Ascending aorta (tissue), 2 donors: ENCODE measurements at places on chromosomes 11 and 22. TPM values are rescaled to one million over a fixed set of nuclear protein-coding genes. Genes with fewer than 3 reads are reported as not detected.

Gene VSIG2
- total RNA-seq, result not detected

Gene ANO3
- total RNA-seq, result 8.2 TPM

Gene OR51E2
- total RNA-seq, result 2.0 TPM

Gene HTATIP2
- 34.6 TPM for total RNA-seq

Gene SVIP
- 6.1 TPM for total RNA-seq

Gene ASPHD2
- 0.32 TPM for total RNA-seq

Gene C11orf52
- not detected for total RNA-seq

DNA sequence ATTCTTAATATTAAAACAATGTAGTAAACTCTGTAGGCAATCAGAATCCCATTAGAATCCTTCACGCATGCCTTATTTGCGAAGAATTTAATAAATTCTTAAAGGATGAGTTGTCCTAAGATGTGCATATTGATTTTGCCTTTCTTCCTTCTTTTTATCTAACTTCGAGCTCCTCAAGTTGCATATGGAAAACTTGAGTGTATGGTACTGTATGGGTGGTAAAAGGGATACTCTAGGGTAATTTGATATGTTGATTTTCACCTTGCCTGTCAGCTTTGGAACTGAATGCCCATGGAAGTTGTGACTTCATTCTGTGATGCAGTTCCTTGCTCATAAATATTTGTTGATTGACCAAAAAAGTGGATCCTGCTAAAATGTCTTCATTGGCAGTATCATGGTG lies 193.8 kb downstream of the DDX10 start:
- no peak overlapping the region for H3K27ac ChIP-seq
- peaks cover 4% of the 10 kb centered on the region for H3K4me1 ChIP-seq
- no peaks in the 10 kb centered on the region for H3K27me3 ChIP-seq
- DNase-seq, result no peak
- no peaks in the 10 kb centered on the region for H3K36me3 ChIP-seq

DNA sequence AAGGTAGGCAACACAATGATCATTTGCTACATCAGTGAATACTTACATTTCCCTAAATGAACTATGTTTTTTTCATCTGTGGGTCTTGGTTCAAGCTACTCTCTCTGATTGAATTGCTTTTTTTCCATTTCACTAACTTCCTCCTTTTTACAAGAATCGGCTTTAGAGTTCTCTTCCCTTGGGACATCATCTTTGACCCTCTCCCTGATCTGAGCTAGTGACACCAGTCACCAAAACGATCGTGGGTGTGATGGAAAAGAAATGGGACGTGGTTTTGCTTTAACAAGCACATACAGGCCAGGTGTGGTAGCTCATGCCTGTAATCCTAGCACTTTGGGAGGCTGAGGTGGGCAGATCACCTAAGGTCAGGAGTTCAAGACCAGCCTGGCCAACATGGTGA lies 129.9 kb downstream of the WT1 start:
- DNase-seq, result no peak
- H3K27ac ChIP-seq, result no peak overlapping the region
- no peaks in the 10 kb centered on the region for H3K27me3 ChIP-seq
- no peaks in the 10 kb centered on the region for H3K36me3 ChIP-seq
- no peaks in the 10 kb centered on the region for H3K4me1 ChIP-seq

DNA sequence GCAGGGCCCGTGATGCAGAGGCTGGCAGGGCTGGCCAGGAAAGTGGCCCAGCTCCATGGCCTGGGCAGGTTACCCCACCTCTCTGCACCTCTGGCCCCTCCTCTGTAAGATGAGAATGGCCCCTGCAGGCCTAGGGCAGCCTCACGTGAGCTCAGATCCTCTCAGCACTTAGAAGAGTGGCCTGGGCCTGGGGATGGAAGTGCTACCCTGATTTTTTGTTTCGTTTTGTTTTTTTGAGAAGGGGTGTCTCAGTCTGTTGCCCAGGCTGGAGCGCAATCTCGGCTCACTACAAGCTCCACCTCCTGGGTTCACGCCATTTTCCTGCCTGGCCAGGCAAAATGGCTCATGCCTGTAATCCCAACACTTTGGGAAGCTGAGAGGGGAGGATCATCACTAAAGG lies 982 bp downstream of the APOBEC3H start:
- no peaks in the 10 kb centered on the region for H3K27me3 ChIP-seq
- H3K4me3 ChIP-seq, result no peak overlapping the region
- no peaks in the 10 kb centered on the region for H3K36me3 ChIP-seq
- H3K27ac ChIP-seq, result no peak overlapping the region
- no peaks in the 10 kb centered on the region for H3K4me1 ChIP-seq

DNA sequence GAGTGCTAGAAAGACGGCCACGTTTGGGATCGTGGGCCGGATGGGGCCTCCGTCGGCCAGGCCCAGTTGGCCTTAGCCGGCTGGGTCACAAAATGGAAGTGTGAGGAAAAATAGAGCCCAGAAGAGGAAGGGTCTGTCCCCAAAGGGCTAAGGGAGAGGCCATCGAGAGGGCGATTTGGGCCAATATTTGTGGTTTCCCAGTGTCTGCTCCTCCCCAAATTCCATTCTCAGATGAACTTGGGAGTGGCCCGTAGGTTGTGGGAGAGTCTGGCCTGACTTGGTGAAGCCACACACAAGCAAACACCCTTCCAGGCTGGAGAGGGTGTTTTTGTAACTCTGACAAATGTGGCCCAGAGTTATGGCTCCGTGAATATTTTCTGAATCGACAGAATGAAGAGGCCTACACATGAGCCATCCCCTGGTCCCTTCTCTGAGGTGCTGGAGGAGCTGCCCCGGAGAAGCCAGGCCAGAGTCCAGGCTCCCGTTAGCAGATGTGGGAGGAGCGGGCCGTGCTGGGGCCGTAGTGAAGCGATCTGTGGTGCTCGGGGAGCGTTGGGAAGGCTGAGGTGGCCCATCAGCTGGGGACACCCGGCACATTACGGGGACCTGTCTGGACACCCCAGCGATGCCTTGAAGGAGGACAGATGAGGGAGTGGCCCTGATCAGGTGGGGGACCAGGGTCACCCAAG lies 73.5 kb upstream of the PPARA start:
- peaks cover 15% of the 10 kb centered on the region for H3K4me1 ChIP-seq
- peak overlapping the region; percentile 80 for H3K4me3 ChIP-seq
- no peaks in the 10 kb centered on the region for H3K27me3 ChIP-seq
- peak; percentile 78 for DNase-seq
- H3K27ac ChIP-seq, result peak overlapping the region; percentile 100

- H3K4me1 ChIP-seq, result no peaks in the 10 kb centered on the region
- H3K27me3 ChIP-seq, result no peaks in the 10 kb centered on the region
- DNase-seq, result peak; percentile 45
- no peaks in the 10 kb centered on the region for H3K36me3 ChIP-seq
- H3K4me3 ChIP-seq, result no peak overlapping the region
- H3K27ac ChIP-seq, result no peak overlapping the region
These were observed 124.2 kb downstream of the KCNQ1OT1 start for GRCh38 chr11:2575591-2576051.

DNA sequence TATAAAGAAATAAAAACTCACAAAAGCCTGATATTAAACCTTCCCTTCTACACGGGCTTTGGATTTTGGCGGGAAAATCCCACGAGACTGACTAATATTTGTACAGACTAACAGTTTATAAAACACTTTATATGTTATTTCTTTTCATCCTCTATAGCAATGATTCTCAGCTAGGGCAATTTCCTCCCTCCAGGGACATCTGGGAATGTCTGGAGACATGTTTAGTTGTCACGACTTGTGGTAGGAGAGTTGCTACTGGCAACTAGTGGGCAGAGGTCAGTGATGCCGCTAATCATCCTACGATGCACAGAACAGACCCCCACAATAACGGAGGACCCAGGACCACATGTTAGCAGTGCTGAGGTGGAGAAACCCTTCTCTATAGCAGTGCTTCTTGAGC lies 304.8 kb upstream of the PITPNB start:
- DNase-seq, result no peak
- no peaks in the 10 kb centered on the region for H3K4me1 ChIP-seq
- H3K4me3 ChIP-seq, result no peak overlapping the region
- H3K27ac ChIP-seq, result no peak overlapping the region
- H3K27me3 ChIP-seq, result no peaks in the 10 kb centered on the region

- no peak overlapping the region for H3K4me3 ChIP-seq
- H3K4me1 ChIP-seq, result no peaks in the 10 kb centered on the region
- H3K36me3 ChIP-seq, result no peaks in the 10 kb centered on the region
- H3K27ac ChIP-seq, result no peak overlapping the region
- DNase-seq, result no peak
- no peaks in the 10 kb centered on the region for H3K27me3 ChIP-seq
These were observed 113.4 kb upstream of the TEAD1 start for GRCh38 chr11:12560861-12561260.

DNA sequence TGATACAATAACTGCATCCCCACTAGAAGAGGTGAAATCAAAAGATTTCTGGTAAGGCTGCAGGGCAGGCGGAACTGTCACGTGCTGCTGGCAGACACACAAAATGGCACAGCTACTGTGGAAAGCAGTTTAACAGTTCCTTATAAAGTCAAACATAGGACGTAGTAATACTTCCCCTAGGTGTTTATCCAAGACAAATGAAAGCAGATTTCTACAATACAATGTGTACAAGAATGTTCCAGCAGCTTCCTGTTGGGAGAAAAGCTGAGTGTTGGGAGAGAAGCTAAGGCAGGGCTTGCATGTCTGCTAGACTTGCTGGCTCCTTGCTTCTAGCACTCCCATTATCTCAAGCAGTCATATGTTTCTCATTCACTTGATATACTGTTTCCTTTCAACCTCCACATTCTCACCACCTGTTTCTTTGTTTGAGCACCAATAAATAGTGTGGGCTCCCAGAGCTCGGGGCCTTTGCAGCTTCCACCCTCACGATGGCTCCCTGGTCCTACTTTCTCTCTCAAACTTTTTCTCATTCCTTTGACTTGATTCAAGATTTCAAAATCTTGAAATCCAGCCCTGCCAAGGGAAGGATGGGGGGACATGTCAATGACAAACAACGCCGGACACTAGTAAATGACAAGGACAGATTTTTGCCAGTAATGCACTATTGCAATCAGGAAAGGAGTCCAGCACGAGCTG lies 21.2 kb upstream of the IL17RA start:
- no peaks in the 10 kb centered on the region for H3K27me3 ChIP-seq
- H3K36me3 ChIP-seq, result no peaks in the 10 kb centered on the region
- H3K27ac ChIP-seq, result peak overlapping the region; percentile 10
- DNase-seq, result no peak
- peaks cover 3% of the 10 kb centered on the region for H3K4me1 ChIP-seq

DNA sequence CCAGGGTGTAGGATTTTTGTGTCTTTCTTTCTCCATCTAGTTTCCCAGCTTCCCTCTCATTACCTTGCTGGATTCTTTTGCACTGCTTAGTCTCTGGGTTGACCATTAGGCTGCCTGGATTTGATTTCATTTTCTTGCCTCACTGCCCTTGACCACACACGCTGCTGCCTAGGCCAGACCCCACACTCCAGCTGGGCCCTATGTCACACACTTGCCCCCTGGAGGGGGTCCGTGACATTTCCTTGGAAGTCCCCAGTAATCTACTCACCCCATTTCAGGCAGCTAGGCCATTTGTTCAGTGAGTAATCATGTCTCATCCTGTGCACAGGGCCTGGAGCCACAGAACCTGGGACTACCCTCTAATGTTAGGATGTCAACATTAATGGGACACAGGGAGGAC lies 81.9 kb upstream of the SPON1 start:
- no peak overlapping the region for H3K27ac ChIP-seq
- H3K27me3 ChIP-seq, result no peaks in the 10 kb centered on the region
- no peaks in the 10 kb centered on the region for H3K36me3 ChIP-seq
- H3K4me3 ChIP-seq, result no peak overlapping the region
- no peak for DNase-seq
